ENCODE measurements at places on chromosomes 13 and 19.

DNA sequence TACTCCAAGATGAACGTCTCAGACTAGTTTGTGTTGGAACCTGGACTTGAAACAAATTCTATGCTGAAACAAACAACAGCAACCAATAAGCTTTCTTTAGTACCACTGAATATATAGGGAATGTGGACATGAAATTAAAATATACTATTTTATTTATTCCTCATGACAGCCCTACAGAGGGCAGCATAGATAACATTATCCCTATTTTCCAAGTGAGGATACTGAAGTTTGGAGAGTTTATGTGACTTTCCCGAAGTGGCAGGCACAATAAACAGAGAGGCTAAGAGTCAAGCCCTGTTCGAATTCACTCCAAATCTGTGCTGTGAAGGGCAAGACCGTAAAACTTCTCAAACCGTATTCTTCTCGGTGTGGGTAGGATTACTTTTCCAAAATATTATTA lies 509.9 kb upstream of the GPC6 start:
- no peak for DNase-seq

DNA sequence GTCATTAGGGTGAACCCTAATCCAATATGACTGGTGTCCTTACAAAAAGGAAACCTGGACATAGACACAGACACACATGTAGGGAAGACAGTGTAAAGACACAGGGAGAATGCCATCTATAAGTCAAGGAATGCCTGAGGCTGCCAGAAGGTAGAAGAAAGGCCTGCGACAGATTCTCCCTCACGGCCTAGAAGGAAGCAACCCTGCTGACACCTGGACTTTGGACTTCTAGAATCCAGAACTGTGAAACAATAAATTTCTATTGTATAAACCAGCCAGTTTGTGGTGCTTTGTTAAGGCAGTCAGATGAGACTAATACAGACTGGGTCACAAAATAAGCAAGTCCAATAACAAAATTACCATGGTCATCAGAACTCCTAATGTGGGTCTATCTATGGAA lies 120.4 kb downstream of the ENOX1 start:
- DNase-seq = no peak

DNA sequence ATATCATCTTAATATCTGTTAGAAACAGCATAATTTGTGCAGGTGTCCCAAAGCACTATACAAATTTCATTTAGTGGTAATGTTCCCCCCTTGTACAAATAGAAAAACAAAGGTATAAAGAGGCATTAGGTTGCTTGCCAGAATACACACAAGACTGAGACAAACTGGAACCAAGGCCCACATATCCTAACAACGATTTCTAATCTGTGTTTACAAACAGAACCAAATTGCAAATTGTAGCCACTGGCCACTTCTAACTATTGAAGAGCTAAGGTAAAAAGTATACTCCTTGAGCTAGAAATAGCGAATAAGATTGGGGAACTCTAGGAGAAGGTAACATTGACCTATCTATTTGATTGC lies 526.1 kb downstream of the KLF12 start:
- DNase-seq = no peak

DNA sequence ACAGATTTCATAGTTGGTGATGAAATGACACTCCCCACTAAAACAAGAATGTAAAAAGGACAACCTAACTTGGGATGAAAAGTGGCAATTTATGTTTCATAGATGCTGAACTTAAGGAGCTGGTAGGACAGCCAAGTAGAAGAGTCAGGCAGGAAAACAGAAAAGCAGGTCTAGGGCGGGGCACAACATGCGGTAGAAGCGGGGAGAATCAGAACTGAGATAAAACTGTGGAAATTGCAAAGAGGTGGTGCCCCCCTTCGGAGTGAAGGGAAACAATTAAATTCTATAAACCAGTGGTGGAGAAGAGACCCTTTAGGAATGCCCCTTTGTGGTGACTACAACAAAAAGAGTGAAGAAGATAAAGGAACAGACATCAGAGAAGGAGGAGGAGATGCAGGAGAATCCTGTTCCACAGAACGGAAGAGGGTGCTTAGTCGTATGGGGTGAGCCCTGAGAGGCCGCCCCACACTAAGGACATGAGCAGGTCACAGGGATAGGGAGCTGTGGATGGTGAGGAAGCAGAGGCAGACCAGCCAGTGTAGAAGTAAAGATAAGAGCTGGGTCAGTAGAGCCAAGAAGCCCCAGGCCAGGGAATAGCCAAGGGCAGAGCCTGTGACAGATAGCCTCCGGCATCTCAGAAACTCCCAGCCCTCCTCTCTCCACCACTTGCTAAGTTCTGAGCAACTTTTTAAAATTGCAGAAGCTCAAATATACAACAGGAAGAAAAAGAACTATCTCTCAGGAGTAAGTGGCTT lies 100.3 kb upstream of the DOCK9 start:
- DNase-seq = no peak

DNA sequence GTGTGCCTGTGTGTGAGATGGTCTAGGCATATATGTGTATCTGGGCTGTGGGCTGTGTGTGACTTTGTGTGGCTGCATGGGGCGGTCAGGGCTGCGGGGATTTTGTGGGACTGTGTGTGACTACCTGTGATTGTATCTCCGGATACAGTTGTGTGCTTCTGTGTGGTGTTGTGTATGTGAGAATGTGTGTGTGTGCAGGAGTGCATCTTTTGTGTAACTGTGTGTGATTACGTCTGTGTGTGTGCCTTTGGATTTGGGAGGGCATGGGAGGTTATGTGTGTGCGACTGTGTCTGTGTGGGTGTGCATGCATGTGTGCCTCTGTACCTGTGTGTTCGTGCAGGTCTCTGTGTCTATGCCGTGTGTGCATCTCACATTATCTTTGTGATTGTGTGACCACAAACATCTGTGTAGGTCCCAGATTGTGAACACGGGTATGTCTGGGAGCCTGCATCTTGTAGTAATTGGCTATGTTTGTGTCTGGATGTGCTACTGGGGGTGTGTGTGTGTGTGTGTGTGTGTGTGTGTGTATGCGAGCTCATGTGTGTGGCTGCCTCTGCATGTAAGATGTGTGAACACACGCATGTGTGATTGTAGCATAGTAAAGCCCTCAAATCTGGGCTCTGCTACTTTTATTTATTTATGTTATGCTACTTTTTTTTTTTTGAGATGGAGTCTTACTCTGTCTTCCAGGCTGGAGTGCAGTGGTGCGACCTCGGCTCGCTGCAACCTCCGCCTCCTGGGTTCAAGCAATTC lies 7.6 kb downstream of the EHD2 start:
- no peak for DNase-seq

GRCh38 chr13:46551410-46552302 lies 1.3 kb upstream of the LRCH1 start:
- peak; percentile 68 for DNase-seq

DNA sequence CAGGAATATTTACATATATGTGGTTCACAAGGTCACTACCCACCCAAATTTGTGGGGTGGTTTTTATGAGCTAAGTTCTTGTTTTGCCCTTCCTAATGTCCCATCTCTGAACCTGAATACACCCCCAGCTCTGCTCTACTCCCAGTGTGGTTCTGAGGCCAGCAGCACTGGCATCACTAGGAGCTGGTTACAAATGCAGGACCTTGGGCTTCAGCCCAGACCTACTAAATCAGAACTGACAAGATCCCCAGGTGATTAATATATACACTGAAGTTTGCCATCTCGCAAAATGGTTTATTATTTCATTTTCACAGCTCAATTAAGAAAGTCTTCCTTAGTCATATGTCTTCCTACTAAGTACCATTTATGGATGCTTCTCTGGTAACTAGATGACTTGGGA lies 67.9 kb downstream of the FOXO1 start:
- DNase-seq = no peak

DNA sequence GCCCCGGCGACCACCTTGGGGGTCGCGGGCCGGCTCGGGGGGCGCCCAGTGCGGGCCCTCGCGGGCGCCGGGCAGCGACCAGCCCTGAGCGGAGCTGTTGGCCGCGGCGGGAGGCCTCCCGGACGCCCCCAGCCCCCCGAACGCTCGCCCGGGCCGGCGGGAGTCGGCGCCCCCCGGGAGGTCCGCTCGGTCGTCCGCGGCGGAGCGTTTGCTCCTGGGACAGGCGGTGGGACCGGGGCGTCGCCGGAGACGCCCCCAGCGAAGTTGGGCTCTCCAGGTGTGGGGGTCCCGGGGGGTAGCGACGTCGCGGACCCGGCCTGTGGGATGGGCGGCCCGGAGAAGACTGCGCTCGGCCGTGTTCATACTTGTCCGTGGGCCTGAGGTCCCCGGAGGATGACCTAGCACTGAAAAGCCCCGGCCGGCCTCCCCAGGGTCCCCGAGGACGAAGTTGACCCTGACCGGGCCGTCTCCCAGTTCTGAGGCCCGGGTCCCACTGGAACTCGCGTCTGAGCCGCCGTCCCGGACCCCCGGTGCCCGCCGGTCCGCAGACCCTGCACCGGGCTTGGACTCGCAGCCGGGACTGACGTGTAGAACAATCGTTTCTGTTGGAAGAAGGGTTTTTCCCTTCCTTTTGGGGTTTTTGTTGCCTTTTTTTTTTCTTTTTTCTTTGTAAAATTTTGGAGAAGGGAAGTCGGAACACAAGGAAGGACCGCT lies 729 bp downstream of the STK11 start:
- peak; percentile 25 for DNase-seq

Measured in right hindlimb (tissue), 1 donor.